Activated CD8-positive, alpha-beta T cell treated with anti-CD3 and anti-CD28 coated beads for 36 hours (primary cell): ENCODE measurements at places on chromosomes 1 and 21.

GRCh38 chr1:41582351-41582750 is 97.9 kb upstream of the EDN2 start:
- no peak for DNase-seq

GRCh38 chr1:3864884-3865283 is 7.6 kb downstream of the DFFB start:
- DNase-seq = no peak

GRCh38 chr1:241323514-241324195 is 33.4 kb downstream of the RGS7 start:
- peak; percentile 38 for DNase-seq

- DNase-seq = peak; percentile 95
Measured at GRCh38 chr1:154791292-154792166, 78.6 kb downstream of the KCNN3 start.

DNA sequence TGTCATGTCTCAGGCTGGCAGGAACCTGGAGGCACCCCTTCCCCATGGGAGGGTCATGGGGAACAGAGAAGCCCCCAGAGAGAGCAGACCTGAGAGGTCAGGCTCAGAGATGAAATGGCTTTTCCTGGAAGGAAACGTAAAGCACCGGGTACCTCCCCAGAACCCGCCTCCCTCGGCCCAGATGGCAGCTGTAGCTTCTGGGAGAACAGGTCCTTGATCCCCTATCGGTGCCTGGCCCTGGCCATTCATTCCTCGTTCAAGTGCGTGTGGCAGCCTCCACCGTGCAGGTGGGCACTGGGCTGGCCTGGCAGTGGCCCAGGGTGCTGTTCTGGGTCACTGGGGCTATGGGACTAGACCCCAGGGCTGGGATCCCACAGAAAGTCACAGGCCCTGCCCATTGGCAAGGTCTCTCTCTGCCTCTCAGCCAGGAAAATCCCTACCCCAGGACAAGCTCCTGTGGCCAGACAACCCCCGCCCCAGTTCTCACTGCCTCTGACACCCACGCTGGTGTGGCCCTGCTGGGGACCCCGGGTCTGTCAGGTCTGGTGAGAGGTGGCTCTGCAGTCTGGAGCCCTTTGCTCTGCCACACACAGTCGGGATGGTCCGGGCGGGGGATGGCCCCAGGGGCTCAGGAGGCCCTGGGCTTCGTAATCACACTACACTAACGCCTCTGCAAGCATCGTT is 183.2 kb upstream of the VAMP3 start:
- DNase-seq = no peak

DNA sequence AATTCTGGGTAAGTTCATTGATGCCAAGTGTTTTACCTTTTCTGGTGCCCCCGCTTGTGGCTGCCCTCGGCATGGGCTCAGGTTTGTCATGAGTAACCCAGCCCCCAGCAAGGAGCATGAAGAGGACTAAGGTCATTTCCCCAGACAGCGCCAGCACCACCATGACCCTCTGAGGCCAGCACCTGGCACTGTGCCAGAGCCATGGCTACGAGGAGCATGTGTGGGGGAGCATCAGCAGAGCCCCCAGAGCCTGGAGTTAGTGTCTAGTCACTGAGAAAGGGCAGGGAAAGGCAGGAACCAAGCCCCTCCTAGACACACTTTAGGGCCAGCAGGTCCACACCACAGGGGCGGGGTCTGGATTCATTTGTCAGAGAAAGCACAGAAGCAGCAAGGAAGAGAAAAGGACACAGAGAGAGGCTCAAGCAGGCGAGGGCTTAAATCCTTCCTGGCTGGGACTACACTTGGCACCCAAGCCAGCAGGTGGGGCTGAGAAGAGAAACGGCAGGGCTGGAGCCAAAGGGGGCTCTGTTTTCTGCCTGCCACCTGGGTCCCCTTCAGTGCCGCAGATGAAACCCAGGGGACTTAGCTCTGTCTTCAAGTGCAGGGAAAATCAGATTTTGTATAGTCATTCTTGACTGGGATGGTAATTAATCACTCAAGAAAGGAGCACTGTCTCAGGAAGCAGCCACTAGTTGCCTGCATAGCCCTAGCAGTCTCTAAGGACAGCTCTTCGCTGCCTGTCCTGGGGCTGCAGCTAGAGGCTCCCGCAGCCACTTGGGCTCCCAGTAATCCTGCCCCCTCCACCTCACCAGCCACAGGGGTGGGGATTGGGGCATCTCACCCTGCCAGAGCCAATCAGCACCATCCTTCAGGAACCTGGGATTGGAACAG is 79.6 kb upstream of the ZC3H12A start:
- DNase-seq = no peak

DNA sequence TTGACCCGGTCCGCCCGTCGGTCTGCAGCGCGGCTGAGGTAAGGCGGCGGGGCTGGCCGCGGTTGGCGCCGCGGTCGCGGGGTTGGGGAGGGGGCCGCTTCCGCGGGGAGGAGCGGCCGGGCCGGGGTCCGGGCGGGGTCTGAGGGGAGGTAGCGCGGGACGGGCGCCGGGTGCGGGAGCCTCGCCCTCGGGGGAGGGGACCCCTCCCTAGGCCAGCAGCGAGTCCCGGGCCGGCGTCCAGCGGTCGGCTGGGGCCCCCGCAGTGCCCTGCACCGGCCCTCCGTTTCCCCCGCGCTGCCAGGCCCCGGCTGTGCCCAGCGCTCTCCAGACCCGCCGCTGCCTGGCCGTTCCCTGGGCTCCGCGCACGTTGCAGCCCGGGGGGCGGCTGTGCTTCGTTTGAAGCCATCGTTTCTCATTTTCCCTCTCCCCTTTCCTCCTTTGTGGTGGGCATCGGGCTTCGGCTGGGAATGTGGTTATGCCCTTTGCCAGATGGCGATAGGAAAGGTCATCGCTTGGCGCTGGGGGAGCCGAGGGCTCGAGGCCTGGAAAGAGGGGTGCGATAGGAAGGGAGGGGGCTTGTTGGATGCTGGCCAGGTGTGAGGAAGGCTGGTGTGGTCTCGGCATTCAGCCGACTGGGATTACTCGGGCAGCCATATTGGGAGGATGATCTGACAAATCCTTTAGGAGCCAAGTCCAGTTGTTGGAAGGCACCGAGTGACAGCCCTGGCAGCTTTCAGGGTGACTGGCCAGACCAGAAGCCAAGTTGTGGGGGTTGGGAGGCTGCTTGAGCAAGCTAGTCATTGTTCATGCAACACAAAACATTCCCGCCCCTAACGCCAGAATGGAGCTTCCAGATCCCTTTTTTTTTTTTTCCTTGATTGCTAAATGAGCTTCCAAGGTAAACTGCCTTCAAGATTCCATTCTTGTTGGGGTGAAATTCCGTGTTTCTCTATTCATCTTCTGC is 753 bp downstream of the KIF1B start:
- peak; percentile 53 for DNase-seq

- DNase-seq = peak; percentile 63
Measured at GRCh38 chr1:223845037-223845809, 524 bp downstream of the TP53BP2 start.

- no peak for DNase-seq
Measured at GRCh38 chr21:45392573-45392971, 12.4 kb upstream of the COL18A1 start.

GRCh38 chr1:155004352-155005075 is 1.9 kb downstream of the ZBTB7B start:
- peak; percentile 46 for DNase-seq

- DNase-seq = no peak
Measured at GRCh38 chr1:48206371-48206770, 16.1 kb upstream of the SLC5A9 start.

GRCh38 chr1:66276218-66276617 is 257.7 kb upstream of the SGIP1 start:
- DNase-seq = peak; percentile 65

DNA sequence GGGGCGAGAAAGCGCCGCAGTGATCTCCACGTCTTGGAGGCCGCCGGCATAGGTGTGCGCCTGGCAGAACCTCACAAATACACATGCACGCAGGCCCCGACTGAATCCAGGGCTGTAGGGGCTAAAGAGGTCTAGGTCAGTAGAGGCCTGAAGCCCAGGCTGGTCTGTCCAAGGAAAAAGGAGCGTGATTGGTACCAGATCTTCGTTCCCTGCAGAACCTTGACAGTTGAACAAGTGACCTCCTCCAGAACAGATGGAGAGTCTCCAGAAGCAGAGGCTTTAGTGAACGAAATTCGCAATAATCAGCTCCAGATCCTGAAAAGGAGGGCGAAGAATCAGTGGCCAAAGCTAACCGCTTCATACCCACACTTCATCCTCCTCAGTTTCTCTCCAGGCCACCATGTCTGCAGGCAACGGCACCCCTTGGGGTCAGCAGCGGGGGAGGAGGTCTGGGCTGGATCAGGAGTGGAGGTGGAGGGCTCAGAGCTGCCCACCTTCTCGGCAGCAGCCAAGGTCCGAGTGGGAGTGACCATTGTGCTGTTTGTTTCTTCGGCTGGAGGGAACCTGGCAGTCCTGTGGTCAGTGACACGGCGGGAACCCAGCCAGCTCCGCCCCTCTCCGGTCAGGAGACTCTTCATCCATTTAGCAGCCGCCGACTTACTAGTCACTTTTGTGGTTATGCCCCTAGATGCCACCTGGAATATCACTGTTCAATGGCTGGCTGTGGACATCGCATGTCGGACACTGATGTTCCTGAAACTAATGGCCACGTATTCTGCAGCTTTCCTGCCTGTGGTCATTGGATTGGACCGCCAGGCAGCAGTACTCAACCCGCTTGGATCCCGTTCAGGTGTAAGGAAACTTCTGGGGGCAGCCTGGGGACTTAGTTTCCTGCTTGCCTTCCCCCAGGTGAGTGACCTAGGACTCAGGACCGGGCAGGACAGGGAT is 749 bp upstream of the PEX11B start:
- peak; percentile 49 for DNase-seq

DNA sequence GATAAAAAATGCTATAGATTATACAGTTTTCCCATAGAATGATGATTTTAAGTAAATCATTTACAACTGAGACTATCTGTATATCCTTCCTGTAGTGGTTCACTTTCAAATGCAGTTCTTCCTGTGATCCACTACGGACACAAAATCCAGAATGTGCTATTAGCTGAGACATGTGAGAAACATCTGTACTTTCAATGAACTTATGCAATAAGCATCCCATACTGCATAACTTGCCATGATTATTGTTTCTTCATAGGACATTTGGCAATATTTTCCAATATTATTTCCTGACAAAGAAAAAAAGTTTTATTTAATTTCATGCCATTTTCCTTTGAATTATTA is 83.5 kb upstream of the PRDX6 start:
- no peak for DNase-seq

DNA sequence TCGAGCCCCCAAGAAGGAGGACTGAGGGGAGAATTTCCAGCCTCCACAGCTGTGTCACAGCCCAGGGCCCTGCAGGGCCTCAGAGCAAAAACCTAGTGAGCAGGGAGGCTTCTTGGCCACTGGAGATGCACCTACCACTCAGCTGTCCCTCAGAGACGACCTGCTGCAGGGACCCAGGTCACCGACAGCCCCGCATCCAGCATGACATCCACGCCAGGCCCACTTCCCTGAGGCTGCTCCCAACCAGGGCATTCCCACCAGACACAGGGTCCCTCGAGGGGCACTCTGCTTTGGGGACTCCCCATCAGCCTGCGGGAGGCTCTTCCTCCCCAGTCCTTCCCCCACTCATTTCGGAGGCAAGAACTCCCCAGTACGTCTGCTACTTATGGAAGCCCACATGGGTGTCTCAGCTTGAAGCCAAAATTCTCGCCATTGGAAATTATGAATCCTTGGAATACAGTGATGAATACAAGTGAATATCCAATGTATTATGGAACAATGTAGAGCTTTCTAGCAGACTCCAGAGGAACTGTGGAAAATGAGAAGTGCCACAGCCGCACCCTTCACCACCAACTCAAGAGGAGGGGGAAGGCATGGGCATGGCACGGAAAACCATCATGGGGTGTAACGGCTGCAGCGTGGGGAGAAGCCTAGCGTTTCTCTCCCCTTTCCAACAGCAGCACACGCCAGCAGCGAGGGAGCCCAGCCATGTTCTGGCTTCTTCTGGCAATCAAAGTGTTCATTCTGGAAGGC is 6.9 kb downstream of the TFF3 start:
- no peak for DNase-seq

DNA sequence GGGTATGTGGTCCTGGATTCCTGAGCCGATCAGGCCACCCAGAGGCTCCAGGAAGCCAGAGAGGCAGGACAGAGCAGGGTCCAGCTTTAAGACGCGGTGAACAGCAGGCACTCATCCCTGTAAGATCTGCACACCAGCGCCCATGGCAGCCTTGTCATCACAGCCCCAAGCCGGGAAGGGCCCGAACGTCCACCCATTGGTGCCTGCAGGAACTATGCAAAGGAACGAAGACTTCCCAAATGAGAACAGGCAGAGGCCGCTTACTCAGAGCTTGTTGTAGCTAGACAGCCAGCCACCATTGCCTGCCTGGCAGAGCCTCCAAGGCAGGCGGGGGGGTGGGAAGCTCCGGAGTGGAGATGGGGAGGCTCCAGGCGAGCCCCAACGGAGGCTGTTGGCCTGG is 12.1 kb upstream of the ARHGEF16 start:
- no peak for DNase-seq

- no peak for DNase-seq
Measured at GRCh38 chr1:231153726-231154125, 8.1 kb upstream of the TRIM67 start.

DNA sequence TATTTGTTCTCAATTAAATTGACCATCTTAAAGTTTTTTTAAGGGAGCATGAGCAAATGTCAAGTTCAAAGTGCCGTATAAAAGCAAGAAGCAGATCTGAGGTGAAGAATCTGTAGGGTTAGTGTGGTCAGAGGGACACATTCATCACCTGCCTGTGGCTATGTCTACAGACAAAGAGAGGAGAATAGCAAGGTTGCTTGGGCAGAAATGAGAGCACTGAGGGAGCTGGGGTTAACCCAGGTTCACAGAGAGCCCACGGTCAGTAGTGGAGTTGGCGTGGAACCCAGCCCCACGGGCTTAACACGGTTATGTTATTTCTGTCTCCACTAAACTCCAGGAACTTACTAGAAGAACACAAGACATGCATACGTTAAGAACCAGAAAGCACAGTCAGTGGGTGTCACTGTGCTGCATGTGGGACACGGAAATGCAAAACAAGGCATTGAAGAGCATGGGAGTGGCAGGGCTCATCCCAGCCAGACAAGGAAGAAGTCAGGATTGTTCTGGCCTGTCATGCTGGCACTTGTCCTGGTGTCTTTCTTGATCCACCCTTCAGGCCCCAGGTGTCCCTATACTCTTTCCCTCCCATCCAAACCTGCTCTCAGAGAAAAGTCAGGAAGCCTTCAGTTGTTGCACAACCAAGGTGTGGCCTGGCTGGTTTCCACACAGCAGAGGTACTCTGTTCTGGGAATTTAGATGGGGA is 95.5 kb upstream of the IVNS1ABP start:
- peak; percentile 3 for DNase-seq

DNA sequence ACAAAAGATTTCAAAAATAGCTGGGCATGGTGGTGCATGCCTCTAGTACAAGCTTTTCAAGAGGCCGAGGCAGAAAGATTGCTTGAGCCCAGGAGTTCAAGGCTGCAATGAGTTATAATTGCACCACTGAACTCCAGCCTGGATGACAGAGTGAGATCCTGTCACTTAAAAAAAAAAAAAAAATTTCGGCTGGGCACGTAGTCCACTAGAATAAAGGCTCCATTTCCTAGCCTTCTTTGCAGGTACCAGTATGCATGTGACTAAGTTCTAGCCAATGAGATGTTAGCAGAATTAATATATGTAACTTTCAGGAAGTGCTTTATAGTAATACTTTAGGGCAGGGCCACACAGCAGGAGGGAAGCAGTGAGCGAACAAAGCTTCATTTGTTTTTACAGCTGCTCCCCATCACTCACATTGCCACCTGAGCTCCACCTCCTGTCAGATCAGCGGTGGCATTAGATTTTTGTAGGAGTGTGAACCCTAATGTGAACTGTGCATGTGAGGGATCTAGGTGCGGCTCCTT is 28.8 kb upstream of the SYDE2 start:
- no peak for DNase-seq
